Stimulated activated CD4-positive, alpha-beta T cell treated with anti-CD3 and anti-CD28 coated beads, Interleukin-4, amount 100 ng/mL, for 24 hours (primary cell): ENCODE measurements at places on chromosomes 5 and 9.

GRCh38 chr9:81427870-81428269 is 261.5 kb downstream of the TLE1 start:
- no peak for DNase-seq

DNA sequence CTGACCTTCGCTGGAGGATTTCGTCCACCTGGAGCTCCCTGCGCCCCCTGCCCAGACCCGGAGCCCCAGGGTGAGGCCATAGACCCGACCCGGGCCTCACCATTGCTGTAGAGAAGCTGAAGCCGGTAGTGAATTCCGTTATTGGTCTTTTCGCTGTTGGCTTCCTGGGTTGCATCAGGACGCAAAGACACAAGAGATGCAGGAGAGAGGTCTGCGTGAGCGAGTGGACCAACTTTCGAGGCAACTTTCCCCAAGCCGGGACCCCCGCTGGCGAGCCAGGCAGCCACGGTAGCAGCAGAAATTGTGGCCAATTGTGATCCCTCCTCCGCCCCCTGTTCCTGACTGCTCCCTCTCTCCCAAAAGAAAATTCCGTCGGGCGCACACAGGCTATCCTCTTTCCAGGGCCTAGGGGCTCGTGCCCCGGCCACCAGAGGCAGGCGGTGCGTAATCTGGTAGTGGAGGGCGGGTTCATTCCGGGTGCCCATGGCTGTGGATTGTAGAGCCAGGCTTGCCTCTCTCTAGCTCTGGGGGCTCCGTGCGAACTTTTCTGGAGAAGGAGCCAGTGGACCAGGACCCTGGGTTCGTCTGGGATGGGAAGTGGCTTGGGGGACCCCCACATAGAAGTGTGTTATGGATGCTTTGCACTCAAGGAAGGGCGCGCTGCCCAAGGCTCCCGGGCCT is 3.3 kb downstream of the EBF1 start:
- DNase-seq, result no peak

DNA sequence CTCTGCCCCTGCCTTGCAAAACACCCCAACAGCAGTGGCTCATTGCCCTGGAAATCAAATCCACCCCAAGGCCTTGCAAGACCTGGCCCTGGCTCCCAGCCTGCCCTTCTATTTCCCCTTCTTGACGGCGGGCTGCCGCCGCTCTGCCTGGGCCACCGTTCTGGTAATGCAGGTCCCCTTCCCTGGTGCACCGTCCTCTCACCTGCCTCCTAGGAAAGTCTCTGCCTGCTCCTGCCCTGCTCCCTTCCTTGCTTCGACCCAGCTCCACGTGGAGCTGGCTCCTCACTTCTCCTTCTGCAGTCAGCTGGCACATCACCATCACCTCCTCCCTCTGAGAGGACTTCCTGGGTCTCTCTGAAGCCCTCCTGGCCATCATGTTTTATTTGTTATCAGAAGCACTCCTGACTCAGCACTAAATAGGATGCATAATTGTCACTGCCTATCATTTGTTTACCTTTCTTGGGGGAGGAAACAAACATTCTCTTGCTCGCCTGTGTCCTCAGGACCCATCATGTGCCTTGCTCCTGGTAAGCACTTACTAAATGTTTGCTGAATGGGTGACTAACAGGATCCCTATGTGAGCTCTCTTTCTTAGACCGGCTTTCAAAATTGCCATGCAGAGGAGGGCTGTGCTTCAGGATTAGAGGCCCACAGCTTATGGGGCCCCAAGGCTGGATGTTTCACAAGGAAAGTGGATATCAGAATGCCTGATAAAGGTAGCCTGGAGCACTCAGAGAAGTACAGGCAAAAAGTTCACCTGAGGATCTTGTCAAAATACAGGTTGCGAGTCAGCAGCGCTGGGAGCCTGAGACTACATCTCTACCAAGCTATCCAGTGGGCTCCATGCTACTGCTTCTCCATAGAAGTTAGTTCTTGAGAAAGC is 19.6 kb upstream of the C5orf47 start:
- no peak for DNase-seq

DNA sequence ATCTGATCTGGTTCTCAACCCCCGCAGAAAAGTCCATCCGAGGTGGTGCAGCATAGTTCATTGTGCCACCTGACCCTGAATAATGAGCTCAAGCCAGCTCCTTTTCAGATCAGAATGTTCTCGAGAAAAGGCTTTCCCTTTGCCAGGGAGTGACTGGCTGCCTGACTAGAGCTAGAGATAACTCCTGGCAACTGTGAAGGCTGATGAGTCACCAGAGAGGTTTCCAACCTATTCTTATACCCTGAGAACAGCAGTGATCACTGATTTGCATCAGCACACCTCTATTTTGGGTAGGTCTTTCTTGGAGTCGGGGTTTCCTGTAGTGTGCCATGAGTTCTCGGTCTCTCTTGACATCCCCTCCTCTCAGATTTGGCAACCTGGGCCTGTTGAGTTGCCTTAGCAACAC is 127.9 kb downstream of the PIK3R1 start:
- DNase-seq, result peak; percentile 37

- no peak for DNase-seq
These were observed 56.2 kb downstream of the DENND4C start for GRCh38 chr9:19286634-19287188.

- DNase-seq, result no peak
These were observed 187.8 kb downstream of the NXNL2 start for GRCh38 chr9:88722753-88723152.

DNA sequence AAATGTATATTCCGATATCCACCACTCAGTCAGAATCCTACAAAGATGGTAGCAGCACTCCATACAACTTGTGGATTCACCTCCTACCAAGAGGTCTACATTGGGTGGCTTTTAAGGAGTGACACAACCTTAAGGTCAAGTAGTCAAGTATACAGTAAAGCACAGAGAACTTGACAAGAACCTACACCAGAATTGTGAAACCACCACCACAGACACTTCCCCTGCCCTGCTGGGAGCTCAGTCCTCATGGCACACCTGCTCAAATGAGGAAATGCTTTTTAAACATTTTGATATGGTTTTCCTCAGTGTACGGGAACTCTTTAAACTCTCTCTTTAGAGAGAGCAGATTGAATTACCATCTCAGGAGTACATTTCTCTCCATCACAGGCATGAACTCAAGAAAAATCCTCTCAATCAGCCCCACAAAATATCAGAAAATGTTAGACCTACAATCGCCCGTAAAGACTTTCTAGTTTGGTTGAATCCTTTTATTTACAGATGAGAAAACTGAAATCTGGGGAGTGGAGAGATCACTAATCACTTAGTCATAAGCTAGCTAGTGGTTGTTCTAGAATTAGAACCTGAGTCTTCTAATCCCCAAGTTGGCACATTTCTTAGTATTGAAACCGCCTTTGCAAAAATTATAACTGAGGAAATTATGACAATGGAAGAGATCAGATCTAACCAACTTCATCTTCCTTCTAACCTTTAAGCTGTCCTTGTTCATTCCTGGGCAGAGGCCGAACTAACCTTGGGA is 38.5 kb upstream of the NR4A3 start:
- DNase-seq, result no peak

DNA sequence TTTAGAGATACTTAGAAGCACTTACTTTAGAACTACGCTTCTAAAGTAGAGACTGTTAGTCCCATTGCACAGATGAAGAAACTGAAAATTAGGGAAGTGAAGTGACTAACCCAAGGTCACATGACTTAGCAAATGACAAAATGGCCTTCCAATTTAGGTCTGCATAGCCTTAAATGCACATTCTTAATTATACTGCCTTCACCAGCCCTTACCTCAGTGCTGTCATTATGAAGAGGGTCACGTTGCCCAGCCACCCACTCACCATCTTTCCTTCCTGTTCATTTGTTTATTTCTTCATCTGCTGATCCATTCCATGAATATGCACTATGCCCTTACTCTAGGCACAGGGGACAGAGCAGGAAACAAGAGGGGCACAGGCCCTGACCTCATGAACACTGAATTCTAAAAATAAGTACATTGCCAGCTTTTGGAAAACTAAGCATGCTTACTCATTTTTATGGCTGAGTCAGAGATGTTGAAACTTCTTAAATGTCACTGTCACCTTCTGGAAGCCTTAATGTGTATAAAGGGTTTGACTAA is 8.6 kb downstream of the HAVCR2 start:
- peak; percentile 20 for DNase-seq

- no peak for DNase-seq
These were observed 15.1 kb upstream of the PHF19 start for GRCh38 chr9:120891884-120892747.

DNA sequence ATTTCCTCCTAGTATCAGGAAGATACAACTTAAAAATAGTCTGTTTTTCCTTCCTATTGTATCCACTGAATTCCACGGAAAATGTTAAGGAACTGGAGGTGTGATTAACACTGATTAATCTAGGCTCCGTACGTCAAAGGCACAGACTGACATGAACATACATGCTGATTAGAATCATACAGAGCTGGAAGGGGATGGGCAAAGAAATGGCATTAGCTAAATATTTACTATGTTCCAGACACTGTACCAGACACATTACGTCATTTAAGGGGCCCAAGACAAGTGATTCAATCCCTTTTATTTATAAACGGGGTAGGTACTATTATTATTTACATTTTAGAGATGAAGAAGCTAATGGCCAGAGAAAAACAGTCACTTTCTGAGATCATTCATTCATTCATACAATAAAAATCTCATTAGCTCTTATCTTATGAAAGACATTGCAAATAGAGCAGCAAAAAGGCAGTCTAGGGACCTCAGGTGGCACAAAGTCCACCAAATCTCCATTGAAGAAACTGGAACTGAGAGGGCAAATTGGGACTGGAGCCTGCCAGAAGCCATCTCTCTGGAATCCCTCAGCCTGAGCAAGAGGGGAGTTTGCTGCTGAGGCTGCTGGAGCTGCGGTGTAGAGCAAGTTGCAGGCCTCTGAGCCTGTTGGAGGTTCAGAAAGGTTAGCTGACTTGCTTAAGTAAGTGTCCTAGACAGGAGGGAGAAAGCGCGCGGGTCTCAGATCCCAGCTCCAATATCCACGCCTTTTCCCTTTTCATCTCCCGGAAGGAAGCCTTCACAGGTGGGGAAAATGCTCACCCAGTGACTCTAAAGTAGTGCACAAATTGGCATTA is 1.6 kb upstream of the TGFBR1 start:
- no peak for DNase-seq

DNA sequence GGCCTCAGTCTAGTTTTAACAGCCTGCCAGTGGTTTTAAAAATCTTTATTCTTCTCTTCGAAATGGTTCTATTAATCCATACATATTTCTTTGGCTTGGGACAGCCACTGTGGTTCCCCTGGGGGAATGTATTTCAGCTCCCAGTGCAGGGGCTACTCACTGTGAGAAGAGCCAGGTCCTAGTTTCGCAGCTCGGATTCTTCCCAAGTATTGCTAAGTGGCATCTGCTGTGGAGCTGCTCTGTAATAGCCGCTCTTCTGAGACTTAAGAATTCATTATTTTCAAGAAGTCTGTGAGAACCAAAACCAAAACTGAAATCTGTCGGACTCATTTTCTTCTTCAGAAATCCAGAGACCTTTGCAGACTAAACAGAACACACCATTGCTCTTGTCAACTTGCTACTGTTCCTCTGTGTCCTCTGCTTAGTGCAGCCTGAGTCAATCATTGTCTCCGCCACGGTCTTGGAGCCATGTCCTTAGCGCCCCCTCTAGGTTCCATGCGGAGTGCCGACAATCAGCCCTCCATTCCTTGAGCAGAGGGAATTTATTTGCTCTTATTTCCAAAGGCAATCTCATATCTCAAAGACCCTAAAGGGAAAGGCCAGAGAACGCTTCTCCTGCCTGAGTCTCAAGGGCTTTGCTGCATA is 478.2 kb downstream of the SPATA31D1 start:
- DNase-seq, result no peak

GRCh38 chr5:81241961-81242648 is 9.0 kb downstream of the CKMT2 start:
- DNase-seq, result no peak

- DNase-seq, result no peak
These were observed 453.3 kb upstream of the KLF4 start for GRCh38 chr9:107942856-107943255.

GRCh38 chr9:135536216-135536615 is 9.7 kb upstream of the OBP2A start:
- DNase-seq, result no peak

DNA sequence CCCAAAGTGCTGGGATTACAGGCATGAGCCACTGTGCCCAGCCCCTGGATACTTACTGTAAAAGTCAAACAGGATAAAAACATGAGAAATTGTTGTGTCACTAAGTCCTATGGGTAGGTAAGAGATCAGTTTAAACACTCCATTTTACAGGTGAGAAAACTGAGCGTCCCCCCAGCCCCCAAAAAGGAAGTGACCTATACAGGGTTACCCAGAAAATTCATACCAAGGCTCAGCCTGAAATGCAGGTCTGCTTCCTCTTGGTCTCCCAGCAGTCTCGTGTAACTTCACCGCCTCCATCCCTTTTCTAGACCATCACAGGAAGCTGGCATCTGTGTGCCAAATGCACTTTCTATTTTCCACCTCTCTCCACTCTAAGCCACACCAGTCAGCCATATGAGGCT is 57.2 kb downstream of the TMOD1 start:
- DNase-seq, result no peak

- no peak for DNase-seq
These were observed 302.7 kb downstream of the EPB41L4A start for GRCh38 chr5:112116371-112116770.
